Activated CD4-positive, CD25-positive, alpha-beta regulatory T cell treated with anti-CD3 and anti-CD28 coated beads, Interleukin-2, amount 50 U/mL, for 72 hours (primary cell): ENCODE measurements at places on chromosomes 16 and 17.

DNA sequence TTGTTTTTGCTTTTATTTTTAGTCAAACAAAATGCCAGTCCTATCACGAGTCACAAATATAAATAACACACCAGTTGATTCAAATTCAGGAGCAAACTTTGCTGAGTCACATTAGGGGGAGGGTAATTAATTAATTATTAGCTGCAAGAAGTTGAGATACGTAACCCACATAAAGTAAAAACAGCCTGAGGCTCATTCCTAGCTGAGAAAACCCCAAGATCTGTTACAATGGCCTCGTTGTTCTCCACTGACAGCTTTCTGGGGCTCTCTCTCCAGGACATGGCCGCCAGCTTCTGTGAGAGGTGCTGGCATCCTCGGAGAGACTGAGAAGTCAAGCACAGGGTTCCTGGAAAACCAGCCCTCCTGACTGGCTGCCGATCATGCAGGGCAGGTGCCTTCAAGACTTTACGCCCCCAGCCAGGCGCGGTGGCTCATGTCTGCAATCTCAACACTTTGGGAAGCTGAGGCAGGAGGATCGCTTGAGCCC is 11.1 kb downstream of the RAB40B start:
- DNase-seq, result no peak

- DNase-seq, result no peak
Measured at GRCh38 chr16:10110552-10110951, 71.7 kb downstream of the GRIN2A start.

DNA sequence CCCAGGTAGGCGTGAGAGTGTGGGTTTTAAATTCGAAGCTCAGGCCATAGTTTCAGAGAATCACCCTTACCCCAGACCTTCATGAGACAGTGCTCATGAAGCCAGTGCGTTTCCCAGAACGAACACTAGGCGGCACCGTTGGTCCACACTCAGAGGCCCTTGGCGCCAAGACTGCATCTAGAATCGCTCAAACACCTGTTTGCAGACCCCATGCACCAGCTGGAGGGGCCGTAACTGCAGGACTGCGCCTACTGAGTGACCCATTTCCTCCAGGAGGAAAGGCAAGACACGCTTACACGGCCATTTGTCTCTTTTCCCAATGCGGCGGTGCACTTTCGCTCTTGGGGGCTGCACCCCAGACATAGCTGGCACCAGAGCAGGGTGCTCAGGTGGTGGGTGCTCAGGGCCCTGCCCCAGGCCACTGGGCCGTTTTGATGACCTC is 34.0 kb downstream of the ADGRG5 start:
- peak; percentile 78 for DNase-seq

- no peak for DNase-seq
Measured at GRCh38 chr17:58621174-58621573, 70.7 kb downstream of the TEX14 start.

DNA sequence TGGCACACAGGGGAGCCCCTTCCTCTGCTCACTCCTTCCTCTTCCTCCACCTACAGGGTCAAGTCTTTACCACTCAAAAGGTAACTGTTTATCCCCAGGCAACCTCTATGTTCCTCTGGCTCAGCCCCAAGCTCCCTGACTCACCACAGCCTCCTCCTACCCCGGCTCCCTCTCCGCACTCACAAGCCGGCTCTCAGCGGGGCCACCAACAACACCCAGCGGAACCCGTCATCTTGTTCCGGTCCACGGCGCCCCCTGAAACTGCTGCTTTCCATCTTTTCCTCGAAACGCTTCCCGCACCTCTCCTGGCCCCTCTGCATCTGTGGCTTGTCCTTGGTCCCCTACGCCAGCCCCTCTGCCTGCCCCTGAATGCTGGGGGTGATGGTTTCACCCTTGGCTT is 58.4 kb downstream of the NXN start:
- no peak for DNase-seq

GRCh38 chr17:879546-880442 is 97.6 kb downstream of the MRM3 start:
- peak; percentile 51 for DNase-seq

- DNase-seq, result no peak
Measured at GRCh38 chr17:81153340-81153803, 11.9 kb upstream of the PVALEF start.

DNA sequence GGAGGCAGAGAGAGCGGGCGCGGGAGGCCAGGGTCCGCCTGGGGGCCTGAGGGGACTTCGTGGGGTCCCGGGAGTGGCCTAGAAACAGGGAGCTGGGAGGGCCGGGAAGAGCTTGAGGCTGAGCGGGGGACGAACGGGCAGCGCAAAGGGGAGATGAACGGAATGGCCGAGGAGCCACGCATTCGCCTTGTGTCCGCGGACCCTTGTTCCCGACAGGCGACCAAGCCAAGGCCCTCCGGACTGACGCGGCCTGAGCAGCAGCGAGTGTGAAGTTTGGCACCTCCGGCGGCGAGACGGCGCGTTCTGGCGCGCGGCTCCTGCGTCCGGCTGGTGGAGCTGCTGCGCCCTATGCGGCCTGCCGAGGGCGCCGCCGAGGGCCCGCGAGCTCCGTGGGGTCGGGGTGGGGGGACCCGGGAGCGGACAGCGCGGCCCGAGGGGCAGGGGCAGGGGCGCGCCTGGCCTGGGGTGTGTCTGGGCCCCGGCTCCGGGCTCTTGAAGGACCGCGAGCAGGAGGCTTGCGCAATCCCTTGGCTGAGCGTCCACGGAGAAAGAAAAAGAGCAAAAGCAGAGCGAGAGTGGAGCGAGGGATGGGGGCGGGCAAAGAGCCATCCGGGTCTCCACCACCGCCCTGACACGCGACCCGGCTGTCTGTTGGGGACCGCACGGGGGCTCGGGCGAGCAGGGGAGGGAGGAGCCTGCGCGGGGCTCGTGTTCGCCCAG is 1.2 kb upstream of the CBX4 start:
- DNase-seq, result no peak
